ENCODE measurements at places on chromosomes 1 and 21.

- DNase-seq = no peak
Measured at GRCh38 chr1:90831910-90832309, 114.8 kb upstream of the BARHL2 start.

DNA sequence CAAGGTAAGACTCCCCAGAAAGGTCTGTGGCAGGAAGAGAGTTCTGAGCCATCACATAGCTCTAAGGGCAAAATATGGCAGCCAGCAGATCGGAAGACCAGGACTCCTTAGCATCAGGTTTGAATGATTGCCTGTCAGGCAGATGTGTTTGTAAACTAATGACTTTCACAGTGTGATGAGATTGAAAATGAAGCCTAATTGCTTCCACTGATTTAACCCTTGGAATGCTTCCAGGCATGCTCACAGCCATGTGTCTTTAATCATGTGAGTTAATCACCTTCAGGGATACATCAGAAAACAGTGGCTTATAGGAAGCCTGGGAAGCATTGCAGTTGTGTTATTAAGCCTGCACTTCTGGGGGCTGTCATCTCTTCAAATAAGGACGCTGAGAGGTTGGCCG is 82.8 kb downstream of the LRRC53 start:
- DNase-seq = no peak

DNA sequence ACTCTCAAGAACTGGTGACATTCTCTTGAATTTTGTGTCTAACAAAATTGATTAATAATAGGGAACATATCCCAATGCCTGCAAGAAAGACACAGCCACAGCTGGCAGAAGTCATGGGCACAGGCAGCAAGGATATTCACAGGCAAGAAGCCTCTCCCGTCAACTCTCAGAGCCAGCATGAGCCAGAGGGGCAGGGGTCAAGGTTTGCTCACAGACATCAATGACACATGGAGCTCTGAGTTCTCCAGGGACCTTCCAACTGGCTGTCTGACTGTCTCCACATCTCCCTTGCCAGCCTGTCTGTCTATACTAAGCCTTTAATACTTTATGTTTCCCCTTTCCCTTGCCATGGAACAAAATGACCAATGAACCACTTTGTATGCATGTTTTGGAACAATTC is 101.5 kb upstream of the RAB4A start:
- DNase-seq = no peak

DNA sequence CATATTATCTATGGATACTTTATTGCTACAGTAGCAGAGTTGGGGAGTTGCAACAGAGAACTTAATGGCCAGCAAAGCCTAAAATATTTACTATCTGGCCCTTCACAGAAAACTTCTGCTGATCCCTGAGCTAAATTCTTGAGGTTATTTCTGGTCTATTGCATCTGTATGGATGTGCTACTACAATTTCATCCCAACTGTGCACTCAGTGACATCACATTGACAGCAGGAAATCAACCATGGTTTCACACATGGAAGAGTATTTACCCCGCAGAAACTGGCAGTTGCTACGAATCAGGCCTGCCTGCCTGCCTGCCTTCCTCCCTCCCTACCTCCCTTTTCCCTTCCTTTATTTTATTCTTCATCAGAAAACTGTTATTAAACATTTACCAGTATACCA is 12.1 kb downstream of the CLCA2 start:
- DNase-seq = no peak

- DNase-seq = peak; percentile 16
Measured at GRCh38 chr1:15542388-15543250, 16.0 kb downstream of the DNAJC16 start.
